ENCODE measurements at places on chromosomes 6 and 20.

- DNase-seq: no peak
These were observed 6.5 kb upstream of the BPIFB1 start for GRCh38 chr20:33276303-33277113.

GRCh38 chr20:59749301-59749700 lies 145.0 kb downstream of the PHACTR3 start:
- DNase-seq: no peak

GRCh38 chr6:30657454-30657853 lies 10.5 kb downstream of the C6orf136 start:
- DNase-seq: no peak

- DNase-seq: no peak
These were observed 33.2 kb downstream of the SLC22A23 start for GRCh38 chr6:3423439-3424184.

GRCh38 chr20:40481337-40481736 lies 207.7 kb downstream of the MAFB start:
- no peak for DNase-seq

DNA sequence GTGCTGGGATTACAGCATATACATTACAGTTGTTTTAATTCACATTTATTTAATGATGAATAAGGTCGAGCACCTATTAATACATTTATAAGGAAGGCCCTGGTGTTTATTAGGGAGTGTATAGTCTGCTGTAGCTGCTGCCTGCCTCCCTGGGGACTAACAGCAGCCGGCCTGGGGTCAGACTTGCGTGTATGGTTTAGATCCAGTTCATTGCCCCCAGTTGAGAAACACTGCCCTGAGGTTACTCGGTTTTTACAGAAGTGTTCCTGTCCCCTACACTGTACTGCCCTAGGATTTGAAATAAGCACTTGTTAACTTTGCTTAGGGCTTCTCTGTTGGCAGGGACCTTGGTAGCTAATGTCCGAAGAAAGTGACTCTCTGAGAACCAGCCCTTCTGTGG lies 4.0 kb downstream of the TTPAL start:
- DNase-seq: no peak

DNA sequence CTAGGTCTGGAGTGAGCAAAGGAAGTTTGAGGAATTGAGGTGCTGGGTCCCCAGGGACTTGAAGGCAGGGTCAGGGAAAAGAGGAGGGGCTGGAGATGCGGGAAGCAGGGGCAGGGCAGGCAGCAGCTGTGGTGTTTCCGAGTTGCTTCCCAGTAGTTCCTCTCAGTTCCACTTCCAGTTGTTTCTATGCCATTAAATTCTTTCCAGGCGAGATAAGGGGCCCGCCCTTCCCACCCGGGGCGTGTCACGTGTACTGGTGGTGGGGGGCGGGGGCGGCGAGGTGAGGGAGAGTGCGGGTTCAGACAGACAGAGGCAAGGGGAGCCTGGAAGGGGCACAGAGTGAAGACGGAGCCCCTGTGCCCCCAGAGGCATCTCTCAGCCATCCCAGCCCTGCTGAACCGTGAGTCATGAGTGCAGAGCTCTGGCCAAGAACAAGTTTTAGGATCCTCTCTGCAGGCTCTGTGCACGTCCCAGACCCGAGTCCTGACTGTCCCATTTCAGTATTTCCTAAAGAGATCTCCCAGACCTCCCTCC lies 977 bp downstream of the TNXB start:
- no peak for DNase-seq

GRCh38 chr6:40477246-40478126 lies 109.7 kb downstream of the LRFN2 start:
- DNase-seq: no peak

GRCh38 chr20:1376007-1376406 lies 16.8 kb downstream of the FKBP1A start:
- DNase-seq: no peak

GRCh38 chr6:167778497-167779128 lies 48.1 kb upstream of the AFDN start:
- no peak for DNase-seq

- no peak for DNase-seq
These were observed 32.8 kb downstream of the LAMA4 start for GRCh38 chr6:112221561-112221960.

- no peak for DNase-seq
These were observed 115.6 kb downstream of the MAP3K7 start for GRCh38 chr6:90471263-90471662.

DNA sequence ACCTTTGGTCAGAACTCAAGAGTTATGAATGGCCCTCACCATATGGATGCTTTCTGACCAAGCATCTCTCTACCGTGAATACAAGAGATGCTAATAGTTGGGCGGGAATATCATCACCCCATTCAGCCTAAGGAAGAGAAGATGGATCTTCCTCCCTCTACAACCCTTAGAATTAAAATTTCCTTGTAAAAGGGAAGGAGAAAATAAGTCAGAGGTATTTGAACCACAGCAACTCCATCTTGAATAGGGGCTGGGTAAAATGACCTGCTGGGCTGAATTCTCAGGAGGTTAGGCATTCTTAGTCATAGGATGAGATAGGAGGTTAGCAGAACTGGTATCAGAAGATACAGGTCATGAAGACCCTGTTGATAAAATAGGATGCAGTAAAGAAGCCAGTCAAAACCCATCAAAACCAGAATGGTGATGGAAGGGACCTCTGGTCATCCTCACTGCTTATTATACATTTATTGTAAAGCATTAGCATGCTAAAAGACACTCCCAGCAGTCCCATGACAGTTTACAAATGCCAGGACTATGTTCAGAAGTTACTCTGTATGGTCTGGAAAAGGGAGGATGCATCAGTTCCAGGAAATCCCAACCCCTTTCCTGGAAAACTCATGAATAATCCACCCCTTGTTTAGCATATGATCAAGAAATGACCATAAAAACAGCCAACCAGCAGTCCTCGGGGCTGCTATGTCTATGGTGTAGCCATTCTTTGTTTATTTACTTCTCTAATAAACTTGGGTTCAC lies 101.2 kb downstream of the DTNBP1 start:
- DNase-seq: no peak

GRCh38 chr20:54362283-54362682 lies 113.1 kb upstream of the DOK5 start:
- DNase-seq: no peak

DNA sequence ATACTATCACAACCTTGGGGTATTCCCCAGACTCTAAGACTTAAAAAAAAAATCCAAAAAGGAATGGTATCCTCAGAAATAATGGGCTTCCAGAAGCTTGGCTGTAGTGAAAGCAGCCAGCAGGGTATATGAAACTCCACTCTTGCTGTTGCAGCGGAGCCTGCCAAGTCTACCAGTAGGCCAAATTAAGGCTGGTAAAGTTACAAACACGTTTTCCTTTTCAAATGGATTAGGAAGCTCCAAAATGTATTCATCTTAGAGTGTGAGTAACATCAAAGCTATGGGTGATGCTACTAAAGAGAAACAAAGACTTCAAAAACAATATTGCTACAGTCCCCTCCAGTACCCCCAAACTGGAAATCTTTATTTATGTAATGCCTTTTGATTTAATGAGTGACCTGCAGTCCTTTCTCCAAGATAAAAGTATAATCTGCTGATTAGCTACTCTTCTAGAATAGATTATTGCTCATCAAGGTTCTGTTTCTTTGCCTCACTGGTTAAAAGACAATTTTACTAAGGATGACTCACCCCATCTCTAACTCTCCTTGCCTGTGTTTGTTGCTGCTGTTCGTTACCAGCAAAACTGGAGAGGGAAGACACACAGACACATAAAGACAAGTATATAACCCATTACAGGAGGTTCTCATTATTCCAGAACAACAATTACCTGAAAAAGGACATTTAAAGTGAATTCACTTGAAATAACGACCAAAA lies 84.9 kb downstream of the BTBD9 start:
- no peak for DNase-seq

DNA sequence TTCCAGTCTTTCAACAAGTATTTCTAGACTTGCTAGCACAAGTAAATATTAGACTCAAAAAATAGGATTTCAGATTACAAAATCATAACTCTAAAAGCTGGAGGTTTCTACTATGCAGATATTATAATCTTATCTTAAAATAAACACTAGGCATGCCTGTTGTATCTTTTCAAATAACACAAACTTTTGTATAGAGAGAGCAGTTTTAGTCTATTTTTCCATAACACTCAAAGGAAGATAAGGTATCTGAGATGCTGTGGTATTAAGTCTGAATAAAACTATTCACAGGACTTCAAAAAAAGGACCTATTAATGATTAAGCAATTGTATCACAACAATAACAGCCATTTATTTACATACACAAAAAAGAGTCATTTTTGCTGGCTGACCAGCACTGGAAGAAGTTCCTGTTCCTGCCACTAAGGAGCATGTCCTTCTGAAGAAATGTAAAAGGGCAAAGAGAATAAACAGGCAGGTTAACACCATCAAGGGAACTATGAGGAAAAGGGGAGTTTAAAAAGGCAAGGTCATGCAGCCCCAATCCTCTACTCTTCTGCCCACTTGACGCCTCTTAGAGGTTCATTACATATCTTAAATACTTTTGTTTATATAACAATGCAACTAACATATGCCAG lies 39.4 kb downstream of the REPS1 start:
- no peak for DNase-seq

DNA sequence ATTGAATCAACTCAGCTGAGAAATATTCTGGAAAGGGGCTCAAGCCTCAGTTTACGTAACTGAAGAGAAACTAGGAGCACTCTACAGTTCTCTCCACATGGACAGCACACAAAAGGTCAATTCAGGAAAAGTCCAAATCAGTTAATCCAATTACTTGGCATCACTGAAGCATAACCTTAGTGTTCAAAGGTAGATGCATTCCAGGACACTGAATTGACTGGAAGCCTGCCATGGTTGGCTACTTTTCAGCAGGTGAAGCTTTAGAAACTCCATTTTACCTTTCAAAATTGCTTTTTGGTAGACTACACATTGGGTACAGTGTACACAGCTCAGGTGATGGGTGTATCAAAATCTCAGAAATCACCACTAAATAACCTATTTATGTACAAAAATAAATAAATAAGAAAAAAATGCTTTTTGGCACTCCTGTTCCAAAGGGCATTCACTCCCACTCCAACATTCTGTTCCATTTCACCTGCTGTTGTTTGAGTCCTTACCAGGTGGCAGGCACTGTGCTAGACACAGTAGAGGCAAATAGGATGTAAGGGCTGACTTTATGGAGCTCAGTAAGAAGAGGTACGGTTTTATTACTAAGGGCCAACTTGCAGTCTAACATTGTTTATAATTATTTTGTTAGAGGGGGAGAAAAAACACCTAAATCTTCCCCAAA lies 153.4 kb downstream of the FAXC start:
- no peak for DNase-seq

DNA sequence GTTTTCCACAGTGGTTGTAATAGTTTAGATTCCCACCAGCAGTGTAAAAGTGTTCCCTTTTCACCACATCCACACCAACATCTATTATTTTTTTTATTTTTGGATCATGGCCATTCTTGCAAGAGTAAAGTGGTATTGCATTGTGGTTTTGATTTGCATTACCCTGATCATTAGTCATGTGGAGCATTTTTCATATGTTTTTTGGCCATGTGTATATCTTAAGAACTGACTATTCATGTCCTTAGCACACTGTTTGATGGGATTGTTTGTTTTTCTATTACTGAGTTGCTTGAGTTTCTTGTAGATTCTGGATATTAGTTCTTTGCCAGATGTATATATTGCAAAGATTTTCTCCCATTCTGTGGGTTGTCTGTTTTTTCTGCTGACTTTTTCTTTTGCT lies 820.1 kb downstream of the TENT5A start:
- DNase-seq: no peak

- no peak for DNase-seq
These were observed 113.7 kb upstream of the FAM184A start for GRCh38 chr6:119192200-119192599.

DNA sequence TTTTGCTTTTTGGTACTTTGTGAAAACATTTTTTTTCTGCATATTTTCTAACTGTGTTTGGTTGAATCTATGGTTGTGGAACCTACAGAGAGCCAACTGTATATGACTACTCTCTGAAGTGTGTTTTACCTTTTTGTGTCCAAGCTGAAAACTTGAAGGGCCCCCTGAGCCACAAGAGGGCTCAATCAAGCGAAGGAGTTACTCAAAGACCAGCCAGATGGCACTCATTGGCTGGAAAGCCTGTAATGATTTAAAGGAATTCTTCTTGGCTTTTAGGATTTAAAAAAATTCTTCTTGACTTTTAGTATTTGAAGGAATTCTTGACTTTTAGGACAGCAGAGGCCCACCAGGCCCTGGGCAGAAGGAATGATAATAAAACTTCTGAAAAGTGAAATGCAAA lies 27.0 kb upstream of the ECI2 start:
- no peak for DNase-seq

GRCh38 chr20:46178891-46179290 lies 60.8 kb downstream of the CD40 start:
- DNase-seq: no peak

DNA sequence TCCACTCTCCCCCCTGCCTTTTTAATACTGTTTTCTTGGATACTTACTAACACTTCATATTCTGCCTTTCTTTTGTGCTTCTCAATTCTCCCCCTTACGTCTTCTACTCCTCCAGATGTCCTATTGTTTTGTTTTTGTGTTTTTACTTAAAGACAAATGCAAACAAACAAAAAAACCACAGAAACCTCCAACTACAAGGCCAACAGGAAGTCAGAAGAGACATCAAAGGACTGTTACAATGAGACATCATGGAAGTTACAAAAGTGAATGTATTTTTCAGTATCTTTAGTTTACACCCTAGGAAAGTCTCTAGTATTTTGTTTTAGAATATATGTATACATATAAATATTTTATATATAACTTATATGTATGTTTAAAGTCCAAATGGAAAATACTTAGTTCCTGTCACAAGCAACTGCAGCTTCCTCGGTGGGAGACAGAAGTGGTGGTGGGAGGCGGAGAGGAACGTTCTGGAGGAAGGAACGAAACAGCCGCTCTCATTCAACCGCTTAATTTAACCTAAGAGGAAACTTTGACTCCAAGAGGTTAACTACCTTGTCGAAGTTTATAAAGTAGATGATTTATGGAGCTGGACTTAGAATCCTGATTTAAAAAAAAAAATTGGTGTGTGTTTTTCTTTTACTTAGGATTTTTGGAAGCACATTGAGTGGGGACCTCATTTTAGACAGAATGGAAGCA lies 168.9 kb upstream of the PDE10A start:
- no peak for DNase-seq

GRCh38 chr6:111553580-111553979 lies 52.1 kb downstream of the TRAF3IP2 start:
- no peak for DNase-seq

- no peak for DNase-seq
These were observed 136.1 kb upstream of the THEMIS start for GRCh38 chr6:128036808-128037570.
